ENCODE measurements at places on chromosomes 6 and 20.

GRCh38 chr6:106702046-106702445, 72.7 kb downstream of the QRSL1 start:
- no peak for DNase-seq

- no peak for DNase-seq
These were observed 20.4 kb upstream of the SENP6 start for GRCh38 chr6:75581231-75581630.

DNA sequence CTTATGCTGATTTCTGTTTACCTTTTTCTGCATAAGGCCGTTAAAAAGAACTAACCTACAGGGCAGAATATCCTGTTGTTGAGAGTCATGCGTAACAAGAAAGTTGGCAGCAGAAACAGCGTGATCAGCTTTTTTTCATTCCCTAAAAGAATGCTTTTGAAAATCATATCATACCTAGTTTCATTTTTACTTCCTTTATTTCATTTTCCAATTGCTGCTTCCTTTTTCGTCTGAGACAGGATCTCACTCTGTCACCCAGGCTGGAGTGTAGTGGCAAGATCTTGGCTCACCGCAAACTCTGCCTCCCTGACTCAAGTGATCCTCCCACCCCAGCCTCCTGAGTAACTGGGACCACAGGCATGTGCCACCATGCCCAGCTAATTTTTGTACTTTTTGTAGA, 4.1 kb downstream of the CALHM6 start:
- no peak for DNase-seq

DNA sequence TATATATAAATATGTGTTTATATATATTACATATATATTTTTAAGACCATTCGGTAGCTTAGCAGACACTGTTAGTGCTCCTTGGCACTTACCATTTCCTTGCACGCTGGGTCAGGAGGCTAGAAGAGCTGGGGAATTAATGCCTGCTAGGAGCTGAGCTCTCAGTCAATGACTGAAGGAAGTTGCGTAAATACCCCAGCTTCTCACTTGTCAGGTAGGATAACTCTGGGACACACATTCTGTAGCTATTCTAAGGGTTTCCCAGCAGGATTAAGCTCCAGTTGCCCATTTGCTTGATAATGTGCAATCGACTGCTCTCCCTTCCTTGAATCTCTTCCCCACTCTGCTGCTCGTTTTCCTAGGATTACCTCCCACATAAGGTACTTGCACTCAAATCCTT, 15.7 kb upstream of the DNAAF9 start:
- DNase-seq: no peak
